Left lung (tissue), 14 donors: ENCODE measurements at places on chromosomes 4 and X. TPM values are rescaled to one million over a fixed set of nuclear protein-coding genes. Genes with fewer than 3 reads are reported as not detected.

DNA sequence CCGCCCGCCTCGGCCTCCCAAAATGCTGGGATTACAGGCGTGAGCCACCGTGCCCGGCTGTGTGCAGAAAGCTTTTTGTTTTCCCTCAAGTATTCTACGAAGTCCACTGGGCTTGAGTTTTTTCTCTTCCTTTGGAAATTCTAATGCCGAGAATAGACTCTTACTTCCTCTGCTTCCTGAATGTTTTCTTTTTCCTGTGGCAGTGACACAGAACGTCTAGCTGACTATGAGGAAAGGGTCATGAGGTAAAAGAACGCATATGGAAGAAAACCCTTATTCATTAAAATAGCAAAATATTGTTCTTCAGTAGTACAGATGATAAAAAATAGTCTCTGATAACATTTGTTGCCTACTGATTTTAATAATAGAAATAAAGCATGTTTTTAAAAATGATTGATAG, 4.9 kb upstream of the SLC25A4 start:
- DNase-seq: no peak

GRCh38 chr4:121706595-121707021, 9.8 kb upstream of the ANXA5 start:
- DNase-seq: no peak

- DNase-seq: no peak
Measured at GRCh38 chrX:16466640-16467432, 183.1 kb upstream of the S100G start.

DNA sequence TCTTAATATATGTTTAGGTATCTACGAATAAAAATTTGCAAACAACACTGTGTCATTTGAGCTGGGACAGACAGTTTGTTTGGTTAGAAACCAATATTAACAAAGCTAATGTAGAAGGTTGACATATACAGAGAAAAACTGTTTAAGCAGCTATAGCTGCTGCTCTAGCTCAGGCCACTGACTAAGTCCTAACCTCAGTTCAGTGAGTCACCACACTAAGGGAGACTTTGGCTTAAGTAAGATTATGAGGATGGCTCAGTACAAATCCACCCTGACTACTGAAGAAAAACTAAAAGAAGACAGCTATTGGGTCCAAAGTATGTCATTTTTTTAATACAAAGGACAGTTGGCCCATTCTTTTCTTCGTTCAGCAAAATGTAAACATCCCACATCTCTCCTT, 717.3 kb upstream of the ACTRT1 start:
- DNase-seq: no peak

- DNase-seq: no peak
Measured at GRCh38 chrX:11311706-11312105, 18.5 kb downstream of the AMELX start.

OPRPN gene
- not detected for total RNA-seq

DNA sequence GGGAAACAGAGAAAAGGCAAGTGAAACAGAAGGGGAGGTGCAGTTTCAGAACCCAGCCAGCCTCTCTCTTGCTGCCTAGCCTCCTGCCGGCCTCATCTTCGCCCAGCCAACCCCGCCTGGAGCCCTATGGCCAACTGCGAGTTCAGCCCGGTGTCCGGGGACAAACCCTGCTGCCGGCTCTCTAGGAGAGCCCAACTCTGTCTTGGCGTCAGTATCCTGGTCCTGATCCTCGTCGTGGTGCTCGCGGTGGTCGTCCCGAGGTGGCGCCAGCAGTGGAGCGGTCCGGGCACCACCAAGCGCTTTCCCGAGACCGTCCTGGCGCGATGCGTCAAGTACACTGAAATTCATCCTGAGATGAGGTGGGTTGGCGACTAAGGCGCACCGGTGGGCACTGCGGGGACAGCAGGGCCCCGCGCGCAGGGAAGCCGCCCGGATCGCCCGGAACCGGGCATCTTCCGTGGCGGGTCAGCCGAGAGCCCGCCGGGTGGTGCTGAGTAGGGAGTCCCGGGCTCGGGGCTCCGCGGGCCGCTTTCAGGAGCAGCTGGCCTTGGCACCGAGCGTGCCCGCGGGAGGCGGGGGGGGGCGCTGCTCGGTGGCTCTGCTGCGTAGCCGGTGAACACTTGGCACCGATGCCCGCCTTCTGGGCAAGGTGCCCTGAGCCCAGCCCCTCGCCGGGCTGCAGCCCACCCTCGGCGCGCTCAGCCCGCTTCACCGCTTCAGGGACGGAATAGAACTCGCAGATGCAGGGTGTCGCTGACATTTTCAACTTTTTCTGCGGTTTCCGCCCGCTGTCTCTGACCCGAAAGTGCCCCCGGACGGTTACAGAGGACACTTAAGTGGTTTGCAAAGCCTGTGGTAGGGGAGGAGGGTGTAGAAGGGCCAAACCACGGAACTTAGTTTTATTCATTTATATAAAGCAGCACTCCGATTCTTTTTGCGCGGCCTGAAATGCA, at the start of gene CD38:
Gene CD38, plus strand, starts transcription at position 40 of the 953 bp plus-strand sequence. Its CDS starts 87 bp downstream, at position 127.
- DNase-seq: peak; percentile 88

- DNase-seq: peak; percentile 74
Measured at GRCh38 chr4:5710961-5711478, at the start of gene EVC. EVC (plus strand) TSS chr4:5711201; CDS start chr4:5711381, 180 bp downstream.

RHOXF2 gene
- not detected for total RNA-seq

DNA sequence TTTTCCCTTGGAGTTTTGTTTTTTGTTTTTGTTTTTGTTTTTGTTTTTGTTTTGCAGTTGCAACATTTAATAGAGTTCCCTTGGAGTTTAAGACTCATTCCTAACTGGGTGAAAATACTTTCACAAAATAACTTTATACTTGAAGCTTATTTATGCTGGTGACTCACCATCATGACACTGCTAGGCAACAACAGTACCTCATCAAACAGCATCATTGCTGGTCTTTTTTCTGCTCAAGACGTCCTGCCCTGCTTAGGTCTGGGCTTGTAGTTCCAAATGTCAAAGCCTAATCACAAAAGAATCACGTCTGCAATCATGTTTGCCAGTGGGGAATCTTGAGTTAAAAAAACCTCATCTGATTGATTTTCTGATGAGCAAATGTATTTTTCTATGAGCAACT, 105.7 kb upstream of the PRPS2 start:
- no peak for DNase-seq

GRCh38 chr4:40628888-40629287, 776 bp downstream of the RBM47 start:
- DNase-seq: no peak

GRCh38 chrX:31588355-31588754, 516.5 kb upstream of the FTHL17 start:
- DNase-seq: no peak

DNA sequence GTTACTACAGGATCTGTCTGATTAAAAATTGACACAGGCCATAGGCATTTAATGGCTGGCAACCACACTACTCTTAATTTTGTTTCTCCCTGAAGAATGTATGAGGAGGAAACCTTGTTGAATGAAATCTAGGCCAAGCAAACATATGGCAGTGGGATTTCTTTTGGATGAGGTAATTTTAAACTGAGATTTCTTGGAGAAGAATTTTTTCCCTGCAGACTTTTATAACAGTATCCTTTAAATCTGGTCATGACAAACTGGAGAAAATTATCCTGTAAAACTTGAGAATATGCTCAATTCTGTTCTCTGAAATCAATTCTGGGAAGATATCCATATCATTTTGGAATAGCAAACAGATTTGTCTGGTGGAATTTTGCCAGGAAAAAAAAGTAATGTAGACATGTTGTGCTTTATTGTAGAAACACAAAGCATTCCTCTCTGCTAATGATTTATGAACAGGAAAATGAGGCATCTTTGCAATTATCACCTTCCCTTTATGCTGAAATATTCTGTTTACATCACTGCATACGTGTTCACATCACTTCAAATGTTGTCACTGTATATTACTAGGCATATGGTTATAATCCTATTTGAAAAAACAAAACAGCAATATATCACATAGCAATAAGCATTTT, 108.3 kb upstream of the ARSJ start:
- peak; percentile 31 for DNase-seq

- peak; percentile 62 for DNase-seq
Measured at GRCh38 chrX:137565921-137566745, at the start of gene ZIC3. ZIC3 (plus strand) TSS chrX:137566127; CDS start chrX:137566692, 565 bp downstream.

DNA sequence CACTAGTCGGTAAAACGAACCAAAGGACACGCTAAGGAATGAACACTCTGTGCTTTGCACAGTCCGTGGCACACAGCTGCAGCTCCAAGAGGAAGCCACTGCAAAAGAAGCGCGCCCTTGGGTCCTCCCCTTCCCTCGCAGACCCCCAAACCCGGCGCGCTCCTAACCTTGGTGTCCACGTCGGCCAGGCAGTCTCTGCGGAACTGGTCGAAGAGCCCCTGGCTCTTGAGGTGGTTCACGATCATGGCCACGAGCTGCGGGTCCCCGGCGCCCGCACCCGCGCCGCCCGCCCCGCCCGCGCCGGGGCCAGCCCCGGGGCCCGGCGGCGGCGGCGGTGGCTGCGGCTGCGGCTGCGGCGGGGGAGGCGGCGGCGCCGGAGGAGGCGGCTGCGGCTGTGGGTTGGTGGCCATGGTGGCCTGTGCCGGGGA, 333 bp downstream of the BOD1L1 start:
- no peak for DNase-seq

- DNase-seq: no peak
Measured at GRCh38 chr4:77146186-77147078, 10.6 kb upstream of the CCNG2 start.
